ENCODE measurements at places on chromosomes 3 and 15.

- no peak for DNase-seq
Measured at GRCh38 chr3:73499787-73500186, 125.0 kb downstream of the PDZRN3 start.

- DNase-seq, result no peak
Measured at GRCh38 chr3:138768125-138768524, 66.6 kb downstream of the PIK3CB start.

- DNase-seq, result no peak
Measured at GRCh38 chr3:8205881-8206280, 295.7 kb upstream of the LMCD1 start.

GRCh38 chr3:20215636-20216035, 29.6 kb upstream of the SGO1 start:
- DNase-seq, result no peak

DNA sequence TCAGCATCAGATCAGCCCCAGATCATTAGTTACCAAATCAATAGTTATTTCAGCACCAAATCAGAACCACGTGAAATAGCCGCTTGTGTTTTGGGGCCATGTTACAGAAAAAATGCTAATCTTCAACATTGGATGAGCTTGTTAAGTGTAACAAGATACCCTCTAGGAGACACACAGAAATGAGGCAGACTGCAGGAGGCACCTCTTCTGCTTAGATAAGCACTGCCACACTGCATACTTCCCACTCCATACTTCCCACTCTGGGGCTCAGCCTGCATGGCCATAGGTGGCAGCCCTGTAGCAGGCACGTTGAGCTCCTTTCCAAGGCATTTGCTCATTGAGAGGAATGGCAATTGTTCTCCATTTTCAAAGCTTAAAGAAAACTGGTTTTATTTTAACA, 73.3 kb downstream of the CHCHD6 start:
- DNase-seq, result no peak

DNA sequence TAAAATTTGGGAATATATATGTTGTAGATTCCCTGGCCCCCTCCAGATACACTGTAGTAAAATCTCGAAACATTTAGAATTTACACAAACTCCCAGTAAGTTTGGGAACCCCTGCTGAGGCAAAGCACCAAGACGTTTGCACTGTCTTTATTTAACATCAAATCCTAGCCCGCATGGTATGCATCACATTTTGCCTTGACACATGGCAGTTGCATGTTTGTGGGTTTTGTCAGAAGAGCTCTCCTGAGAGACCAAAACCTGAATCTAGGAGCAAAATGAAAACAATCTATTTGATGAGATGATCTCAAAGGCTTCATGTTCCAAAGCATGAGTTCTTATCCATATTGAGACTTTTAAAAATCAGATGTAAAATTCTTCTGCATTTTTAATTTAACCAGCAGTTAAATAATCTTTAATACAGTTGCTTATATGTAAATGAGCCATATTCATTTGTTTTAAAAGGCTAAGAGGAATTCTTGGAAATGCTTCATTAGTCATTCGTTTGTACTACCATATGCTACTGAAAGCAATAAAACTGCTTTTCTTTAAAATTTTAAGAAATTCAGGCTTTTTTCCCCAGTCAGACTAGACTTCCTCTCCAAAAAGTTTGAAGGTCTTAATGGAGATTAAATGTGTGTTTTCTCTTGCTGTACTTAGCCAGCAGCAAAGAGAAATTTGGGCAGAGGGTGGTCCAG, 105.2 kb upstream of the BOC start:
- no peak for DNase-seq

DNA sequence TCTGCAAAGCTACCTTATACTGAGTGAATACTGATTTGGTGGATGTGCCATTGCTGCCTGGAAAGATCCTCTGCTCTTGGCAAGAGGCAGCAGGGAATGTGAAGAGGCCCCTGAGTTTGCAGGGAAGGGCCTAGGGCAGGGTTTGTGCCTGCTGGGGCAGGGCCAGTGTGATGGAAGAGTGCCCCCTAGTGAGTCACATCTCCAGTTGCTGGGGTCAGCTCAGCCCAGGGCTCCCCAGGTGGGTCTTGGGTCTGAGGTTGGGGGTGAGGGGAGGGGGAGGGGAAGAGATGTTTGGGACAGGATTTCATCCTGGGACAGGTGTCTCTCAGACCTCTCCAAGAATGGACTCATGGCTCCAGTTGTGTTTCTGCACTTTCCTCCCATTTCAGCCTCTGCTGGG, 4.1 kb upstream of the AMOTL2 start:
- DNase-seq, result no peak

DNA sequence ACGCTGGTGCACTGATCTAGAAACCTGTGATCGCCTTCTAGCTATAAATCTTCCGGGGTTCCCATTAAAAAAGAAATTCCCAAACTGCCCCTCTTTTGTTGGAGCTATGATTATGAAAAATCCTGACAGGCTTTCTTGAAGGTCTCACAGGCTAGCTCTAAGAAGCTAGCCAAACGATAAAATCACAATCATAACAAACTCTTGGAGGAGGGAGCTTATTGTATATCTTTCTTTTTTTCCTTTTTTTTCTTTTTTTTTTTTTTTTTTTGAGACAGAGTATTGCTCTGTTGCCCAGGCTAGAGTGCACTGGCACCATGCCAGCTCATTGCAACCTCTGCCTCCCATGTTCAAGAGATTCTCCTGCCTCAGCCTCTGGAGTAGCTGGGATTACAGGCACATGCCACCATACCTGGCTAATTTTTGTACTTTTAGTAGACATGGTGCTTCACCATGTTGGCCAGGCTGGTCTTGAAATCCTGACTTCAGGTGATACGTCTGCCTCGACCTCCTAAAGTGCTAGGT, 72.0 kb downstream of the MYO1E start:
- no peak for DNase-seq

- DNase-seq, result no peak
Measured at GRCh38 chr3:134803051-134803505, 8.0 kb downstream of the EPHB1 start.

DNA sequence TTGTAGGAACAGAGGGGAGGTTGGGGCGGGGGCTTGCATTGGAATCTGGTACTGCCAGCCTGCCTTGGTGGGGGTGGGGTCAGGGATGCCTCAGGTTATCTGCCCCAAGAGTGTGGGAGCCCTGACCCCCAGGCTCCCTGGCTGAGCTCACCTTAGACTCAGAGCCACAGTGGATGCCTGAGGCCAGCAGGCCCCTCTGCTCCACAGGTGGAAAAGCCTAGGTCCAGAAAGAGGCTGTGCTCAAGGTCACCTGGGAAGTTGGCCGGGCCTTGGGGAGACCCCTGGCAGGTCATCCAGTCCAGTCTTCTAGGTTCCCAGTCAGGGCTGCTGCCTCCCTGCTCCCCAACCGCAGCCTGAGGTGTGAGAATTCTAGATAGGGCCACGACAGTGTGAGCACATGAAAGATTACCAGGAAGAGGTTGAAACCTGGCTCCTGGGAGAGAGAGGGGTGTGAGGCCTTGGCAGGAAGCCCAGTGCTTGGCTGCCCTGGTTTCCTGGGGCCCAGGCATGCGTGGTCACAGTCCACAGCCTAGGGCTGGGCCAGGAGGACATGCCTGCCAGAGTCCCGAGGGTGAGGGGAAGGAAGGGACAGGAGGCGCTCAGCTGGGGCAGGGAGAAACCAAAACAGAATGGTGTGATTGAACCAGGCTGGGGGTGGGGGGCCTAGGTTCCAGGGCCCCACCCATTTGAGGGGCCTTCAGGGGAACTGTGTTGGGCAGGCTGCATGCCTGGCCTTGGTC, 4.9 kb downstream of the HDAC11 start:
- DNase-seq, result no peak

DNA sequence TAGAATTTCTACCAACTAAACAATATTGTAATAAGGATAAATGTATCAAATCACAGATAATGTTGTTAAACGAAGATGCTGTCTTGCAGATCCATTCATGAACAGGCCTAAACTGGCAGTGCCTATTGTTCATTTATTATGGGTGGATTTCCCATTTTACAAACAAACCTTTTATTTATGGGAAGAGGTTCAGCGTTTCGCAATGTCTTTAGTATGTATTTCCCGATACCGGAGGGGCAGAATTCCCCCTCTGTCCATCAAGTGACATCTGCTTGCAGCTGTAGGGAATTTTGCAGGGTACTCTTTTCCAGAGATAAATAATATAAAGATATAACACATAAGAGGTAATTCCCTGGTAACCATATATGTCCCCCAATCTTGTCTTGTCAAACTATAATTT, 5.7 kb downstream of the CEP19 start:
- no peak for DNase-seq

DNA sequence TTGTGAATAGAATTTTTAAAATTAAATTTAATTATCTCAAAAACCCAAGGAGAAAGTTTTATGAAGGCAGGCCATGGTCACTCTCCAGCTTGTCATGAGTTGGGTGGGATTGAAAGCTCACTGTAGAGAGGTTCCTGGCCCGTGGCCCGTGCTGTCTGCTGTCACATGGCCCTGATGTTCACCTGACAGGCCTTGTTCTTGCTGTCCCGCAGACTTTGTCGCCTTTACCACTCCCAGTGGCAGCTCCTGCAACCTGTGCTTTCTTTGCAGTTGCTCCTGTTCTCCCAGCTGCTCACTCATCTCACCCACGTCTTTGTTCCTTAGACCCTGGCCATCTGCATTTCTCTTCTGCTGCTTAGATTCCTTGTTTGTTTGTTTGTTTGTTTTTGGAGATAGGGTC, 35.6 kb downstream of the DHX30 start:
- DNase-seq, result no peak

- DNase-seq, result no peak
Measured at GRCh38 chr3:154304116-154304786, 20.0 kb downstream of the DHX36 start.

GRCh38 chr3:16496008-16496407, 17.5 kb downstream of the RFTN1 start:
- DNase-seq, result no peak

- no peak for DNase-seq
Measured at GRCh38 chr3:38005076-38006020, 14.8 kb downstream of the VILL start.

DNA sequence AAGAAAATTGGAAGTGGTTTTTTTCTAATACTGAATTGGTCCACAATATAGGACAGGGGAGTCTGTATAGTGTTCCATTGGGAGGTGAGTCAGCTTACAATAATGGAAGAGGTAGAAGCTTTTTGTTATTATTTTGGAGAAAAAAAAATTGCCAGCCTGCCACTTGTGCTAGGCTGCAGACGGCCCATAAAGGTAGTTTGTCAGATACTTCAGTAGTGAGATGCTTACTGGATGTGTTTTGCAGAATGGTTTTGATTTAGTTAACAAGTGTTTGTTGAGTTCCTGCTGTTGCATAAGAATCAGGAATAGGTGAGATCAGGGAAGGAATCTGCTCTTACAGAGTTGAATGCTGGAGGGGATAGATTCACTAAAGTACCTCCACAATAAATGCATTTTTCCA, 1.0 kb downstream of the DTWD1 start:
- DNase-seq, result no peak

- no peak for DNase-seq
Measured at GRCh38 chr15:31027910-31028578, 36.6 kb upstream of the MTMR10 start.

GRCh38 chr3:73352841-73353645, 271.7 kb downstream of the PDZRN3 start:
- DNase-seq, result no peak

DNA sequence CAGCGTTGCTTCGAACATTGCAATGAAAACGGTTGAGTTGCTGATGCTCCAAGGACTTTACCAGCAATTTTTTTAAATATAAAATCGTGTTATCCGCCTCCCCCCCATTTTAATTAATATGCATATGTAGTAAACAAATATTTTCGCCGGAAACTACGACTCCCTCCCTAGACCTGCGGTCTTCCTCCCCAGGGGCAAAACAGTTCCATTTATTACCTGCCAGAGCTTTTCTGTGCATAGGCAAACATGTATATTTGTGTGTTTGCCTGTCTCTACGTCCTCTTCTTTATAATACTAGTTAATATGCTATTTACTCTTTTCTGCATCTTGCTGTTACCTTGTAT, 593 bp upstream of the RSL24D1 start:
- DNase-seq, result no peak

GRCh38 chr3:98148751-98149150, 1.5 kb downstream of the OR5H14 start:
- no peak for DNase-seq

- no peak for DNase-seq
Measured at GRCh38 chr15:37625576-37625975, 308.9 kb upstream of the TMCO5A start.

- DNase-seq, result no peak
Measured at GRCh38 chr15:58554758-58555157, 123.0 kb downstream of the LIPC start.

All from activated T-cell treated with anti-CD3 and anti-CD28 coated beads for 24 hours (primary cell).